ENCODE measurements at places on chromosomes 4 and X.

- DNase-seq: peak; percentile 40
Observed at GRCh38 chrX:101417981-101418841, 10.2 kb downstream of the HNRNPH2 start.

DNA sequence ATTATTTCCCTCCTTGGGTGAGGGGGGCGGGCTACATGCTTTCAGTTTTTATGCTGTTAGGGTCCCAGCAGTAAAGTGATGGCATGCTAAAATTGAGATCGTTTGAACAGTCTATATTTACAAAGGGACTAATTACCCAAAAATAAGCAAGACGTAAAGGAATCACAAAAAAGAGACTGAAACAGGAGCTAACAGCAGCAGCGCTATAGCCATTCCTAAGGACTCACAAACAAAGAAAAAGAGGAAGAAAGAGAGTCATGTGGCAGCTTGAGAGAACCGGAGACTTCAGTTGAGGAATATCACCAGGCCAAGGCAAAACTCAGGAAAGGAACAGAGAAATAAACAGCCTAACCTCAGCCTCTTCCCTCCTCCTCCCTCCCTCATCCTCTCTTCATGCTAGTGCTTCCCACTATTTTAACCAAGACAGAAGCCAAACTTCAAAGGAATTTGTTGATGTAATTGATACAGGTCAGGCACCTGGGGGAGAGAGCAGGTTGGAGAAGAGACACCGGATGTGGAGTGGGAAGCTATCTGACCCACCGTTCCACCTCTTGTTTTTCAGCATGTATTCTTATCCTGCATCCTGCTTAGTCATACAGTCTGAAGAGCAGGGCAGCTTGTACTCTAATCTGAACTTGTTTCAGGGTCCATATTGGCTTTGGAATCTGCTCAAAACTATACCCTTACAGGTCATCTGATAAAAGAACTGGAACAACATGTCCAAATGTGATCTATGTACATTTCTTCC, 383.7 kb downstream of the NAF1 start:
- no peak for DNase-seq

DNA sequence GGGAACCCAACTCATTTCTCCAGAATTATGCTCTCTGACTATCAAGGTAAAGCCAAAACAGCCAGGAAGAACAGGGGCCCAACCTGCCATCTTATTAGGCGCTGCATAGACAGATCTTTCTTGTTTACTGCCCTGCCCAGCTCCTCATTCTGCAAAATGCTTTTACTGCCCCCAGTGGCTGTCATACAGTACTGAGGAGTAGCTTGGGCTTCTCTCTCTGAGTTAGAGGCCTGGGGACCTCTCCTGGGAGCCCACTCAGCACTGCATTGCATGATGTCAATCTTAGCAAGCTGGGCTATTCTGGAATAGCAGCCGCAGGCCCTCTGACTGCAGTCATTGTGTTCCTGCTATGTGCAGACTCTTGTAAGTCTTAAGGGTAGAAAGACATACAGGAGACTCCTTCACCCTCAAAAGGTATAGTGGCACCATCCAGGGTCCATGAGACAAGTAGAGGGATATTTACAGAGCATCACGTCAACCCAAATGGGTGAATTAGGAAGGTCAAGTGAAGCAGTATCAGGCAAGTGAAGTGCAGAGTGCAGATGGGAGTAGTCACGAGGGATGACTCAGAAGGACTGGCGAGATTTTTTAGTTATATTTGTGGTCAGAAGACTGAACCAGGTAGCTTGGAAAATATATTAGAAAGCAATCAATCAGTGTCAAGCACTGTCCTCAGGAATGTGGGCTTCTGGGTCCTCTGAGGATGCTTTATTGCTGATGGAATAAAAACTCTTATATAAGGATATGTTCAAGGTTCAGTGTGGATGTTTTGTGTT, 294.1 kb upstream of the SFRP2 start:
- DNase-seq: peak; percentile 14

- no peak for DNase-seq
Observed at GRCh38 chr4:155676430-155676825, 9.8 kb downstream of the GUCY1A1 start.

- DNase-seq: no peak
Observed at GRCh38 chr4:159927781-159928180, 824.9 kb downstream of the RAPGEF2 start.

DNA sequence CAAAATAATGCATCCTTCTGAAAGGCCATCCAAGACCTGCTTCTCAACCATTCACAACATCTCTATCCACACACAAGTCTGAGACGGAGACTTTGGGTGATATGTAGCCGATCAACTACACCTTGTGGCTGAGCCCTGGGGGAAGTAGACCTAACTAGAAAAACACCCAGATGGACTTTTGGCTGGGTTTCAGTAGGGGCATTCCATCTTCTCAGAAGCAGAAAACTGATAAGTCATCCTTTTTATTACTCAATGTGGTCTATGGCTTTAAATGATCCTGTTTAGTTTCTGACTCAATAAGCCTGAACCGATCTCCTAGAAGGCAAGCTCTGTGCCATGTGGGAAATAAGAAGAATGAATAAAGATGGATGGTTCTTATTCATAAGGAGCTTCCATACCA, 82.5 kb upstream of the AFF2 start:
- DNase-seq: no peak

- DNase-seq: no peak
Observed at GRCh38 chr4:172838111-172838510, 330.5 kb upstream of the GALNT7 start.

GRCh38 chr4:82360298-82361177, 13.3 kb downstream of the HNRNPD start:
- no peak for DNase-seq

DNA sequence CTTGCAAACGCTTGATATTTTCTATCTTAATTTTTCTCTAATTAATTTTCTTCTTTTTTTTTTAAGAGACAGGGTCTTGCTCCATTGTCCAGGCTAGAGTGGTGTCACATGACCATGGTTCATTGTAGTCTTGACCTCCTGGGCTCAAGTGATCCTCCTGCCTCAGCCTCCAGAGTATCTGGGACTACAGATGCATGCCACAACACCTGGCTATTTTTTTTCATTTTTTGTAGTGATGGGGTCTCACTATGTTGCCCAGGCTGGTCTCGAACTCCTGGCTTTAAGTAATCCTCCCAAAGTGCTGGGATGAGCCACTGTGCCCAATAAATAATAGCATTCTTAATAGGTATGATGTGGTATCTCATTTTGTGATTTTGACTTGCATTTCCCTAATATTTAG, 18.2 kb downstream of the SHROOM3 start:
- no peak for DNase-seq

- DNase-seq: no peak
Observed at GRCh38 chr4:147479376-147479775, 1.5 kb upstream of the EDNRA start.

Data from activated CD4-positive, alpha-beta T cell treated with anti-CD3 and anti-CD28 coated beads for 48 hours (primary cell).